ENCODE measurements at places on chromosomes 1 and 21. TPM values are rescaled to one million over a fixed set of nuclear protein-coding genes. Genes with fewer than 3 reads are reported as not detected.

The REN gene
- 0.89 TPM for total RNA-seq

The KIRREL1 gene
- total RNA-seq, result 14.7 TPM

The TMPRSS3 gene
- total RNA-seq, result not detected

The NVL gene
- total RNA-seq, result 9.8 TPM

The RXFP4 gene
- not detected for total RNA-seq

DNA sequence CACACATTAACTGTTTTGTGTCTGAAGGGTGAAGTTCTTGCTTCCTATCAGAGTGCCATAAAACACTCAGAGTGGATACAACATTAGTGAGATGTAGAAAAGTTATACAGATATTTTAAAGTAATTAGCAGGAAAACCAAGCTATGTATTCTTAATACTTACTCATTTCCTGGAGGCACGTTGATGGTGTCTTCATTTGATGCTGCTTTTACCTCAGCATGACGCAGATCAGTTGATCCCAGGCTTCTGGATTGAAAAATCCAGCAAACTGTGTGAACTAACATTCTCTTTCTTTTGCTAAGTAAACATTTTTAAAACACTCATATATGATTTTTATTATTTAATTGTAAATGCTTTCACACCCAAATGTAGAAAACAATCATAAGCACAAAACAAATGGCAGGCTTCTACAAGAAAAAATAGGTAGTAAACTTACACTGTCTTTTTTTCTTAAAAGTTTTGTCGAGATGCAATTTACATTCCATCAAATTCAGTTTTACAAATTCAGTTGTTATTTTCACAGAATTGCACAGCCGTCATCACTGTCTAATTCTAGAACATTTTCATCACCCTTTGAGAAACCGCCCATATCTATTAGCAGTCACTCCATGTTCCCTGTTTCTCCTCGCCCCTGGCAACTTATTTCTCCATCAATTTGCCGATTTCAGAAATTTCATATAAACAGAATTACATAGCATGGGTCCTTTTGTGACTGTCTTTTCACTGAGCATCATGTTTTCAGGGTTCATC, 198.9 kb downstream of the LRRC7 start:
- DNase-seq, result no peak

- no peak for DNase-seq
These were observed 10.0 kb downstream of the EDARADD start for GRCh38 chr1:236403905-236404696.

DNA sequence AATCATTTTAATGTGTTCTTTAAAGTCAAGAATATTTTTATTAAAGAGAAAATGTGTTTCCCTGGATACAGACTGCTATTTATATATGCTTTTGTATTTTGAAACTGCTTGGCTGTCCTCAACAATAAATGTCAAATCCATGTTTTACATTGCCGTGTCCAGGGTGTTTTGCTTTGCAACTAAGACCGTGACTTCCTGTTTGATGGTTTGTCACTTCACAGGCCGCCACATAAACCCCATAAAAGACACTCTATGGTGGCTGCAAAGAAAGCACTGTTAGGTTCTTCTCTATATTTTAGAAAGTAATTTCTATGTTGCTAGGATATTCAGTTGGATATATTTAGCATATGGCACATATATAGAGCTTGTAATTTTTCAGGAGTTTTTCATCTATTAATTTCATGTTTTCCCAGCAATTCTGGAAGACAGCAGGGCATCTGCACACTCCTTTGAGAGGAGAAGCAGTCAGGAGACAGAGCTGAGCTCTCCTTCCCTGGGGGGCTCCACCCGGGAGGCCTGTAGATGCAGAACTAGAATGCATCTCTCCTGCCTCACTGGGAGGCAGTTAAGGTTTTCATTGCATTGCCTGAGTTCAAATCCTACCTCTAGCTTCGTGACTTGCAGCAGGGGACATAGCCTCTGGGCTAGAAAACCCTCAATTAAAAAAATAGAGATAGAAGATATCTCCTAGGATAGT, 33.1 kb downstream of the PRDM2 start:
- no peak for DNase-seq

DNA sequence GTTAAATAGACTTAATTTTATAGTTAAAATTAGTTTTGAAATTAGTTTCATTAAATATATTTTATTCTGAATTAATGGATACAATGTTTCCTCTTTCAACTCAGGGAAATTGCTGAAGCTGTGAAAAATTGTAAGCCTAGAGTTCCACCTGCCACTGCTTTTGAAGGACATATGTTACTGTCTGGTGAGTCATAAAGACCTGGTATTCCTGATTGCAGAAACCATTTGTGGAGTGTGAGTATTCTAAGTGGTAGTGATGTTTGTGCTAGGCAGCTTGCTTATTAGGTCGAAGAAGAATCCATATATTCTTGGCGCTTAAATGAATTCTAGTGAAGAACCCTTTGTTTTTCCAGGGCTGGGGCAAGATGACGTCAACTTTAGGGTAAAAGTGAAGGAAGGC, 34.0 kb downstream of the MTR start:
- no peak for DNase-seq
